ENCODE measurements at places on chromosomes 6 and 20. TPM values are rescaled to one million over a fixed set of nuclear protein-coding genes. Genes with fewer than 3 reads are reported as not detected.

- DNase-seq = no peak
These were observed 56.4 kb downstream of the HNF4A start for GRCh38 chr20:44411757-44412401.

DNA sequence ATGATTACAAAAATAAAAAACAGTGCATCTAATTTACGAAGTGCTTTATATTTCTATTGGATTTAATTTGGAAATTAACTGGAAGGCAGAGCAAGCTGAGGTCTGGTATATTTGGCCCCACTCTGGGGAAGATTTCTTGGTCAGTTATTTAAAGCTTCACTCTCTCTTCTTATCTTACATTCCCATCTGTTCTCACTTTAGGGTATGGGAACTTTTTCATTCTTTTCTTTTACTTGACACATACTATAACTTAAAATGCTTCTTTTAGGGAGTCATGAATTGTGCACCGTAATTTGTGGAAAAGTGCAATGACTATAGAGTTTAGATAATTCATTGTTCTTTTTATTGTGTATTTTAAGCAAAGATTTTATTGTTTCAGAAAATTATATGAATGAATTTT, 170.4 kb downstream of the BCKDHB start:
- DNase-seq = no peak

GSTA3 gene
- total RNA-seq = not detected

TREM2 gene
- not detected for total RNA-seq

PGC gene
- not detected for total RNA-seq

DNA sequence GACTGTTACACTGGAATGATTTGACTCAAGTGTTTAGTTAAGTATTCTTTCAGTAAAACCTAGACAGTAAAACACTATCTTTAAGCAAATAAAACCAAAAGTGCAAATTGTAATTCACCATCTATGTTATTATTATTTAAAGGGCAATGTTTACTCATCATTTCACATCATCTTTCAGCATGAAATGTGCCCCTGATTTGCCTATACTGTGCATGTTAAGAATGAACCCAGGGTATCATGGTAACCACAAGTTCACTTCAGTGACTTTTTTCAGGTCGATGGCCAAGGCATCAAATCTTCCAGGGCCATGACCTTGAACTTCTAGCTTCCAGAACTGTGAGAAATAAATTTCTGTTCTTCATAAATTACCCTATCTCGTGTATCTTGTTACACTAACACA, 2.1 kb upstream of the HLA-DOB start:
- no peak for DNase-seq

ISM1 gene
- total RNA-seq = not detected

DNA sequence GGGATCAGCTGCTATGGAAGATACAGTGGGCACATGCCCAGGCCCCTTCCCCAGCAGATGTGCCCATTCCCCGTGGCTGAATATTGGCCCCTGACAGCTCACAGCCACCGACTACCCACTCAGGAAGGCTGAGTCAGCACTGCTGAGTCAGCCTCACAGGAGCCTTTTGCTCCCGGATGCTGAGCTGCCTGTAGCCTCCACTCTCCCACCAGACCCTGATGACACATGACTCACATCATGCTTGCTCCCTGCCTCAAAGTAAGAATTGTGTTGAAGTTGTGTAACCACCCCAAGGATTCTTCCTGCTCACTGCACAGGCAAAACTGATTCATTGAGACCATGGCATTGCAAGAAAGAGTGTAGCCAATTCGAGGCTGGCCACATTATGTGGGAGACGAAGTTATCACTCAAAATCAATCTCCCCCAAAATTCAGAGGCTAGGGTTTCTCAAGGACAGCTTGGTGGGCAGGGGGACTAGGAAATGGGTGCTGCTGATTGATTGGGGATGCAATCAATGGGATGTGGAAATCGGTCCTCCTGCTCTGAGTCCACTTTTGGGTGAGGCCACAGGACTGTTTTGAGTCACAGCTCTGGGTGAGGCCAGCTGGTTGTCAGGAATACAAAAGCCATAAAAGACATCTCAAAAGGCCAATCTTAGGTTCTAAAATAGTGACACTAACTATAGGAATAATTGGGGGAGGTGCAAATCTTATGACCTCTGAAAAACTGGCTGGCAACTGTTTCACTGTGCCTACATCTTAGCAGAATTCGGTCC, 556.6 kb upstream of the CDH4 start:
- no peak for DNase-seq

DNA sequence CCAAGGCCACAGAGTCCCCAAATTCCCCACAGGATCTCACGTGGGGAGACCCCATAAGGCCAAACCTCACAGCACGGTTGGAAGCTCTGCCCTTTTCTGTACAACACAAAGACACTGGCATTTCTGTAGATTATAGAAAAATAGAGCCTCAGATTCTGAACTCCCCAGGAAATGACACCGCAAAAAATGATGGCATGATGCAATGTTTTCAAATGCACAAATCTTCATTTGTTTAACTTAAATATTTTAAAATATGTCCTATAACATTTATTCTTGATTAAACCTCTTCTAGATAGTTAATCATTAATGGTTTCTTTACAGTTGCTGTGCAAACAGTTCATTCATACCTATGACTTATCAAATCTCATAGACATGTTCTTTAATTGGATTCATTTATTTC, 33.8 kb downstream of the SIM1 start:
- DNase-seq = no peak

GRCh38 chr6:160945516-160946177, 45.9 kb upstream of the MAP3K4 start:
- peak; percentile 62 for DNase-seq

TXLNB gene
- total RNA-seq = not detected

DNA sequence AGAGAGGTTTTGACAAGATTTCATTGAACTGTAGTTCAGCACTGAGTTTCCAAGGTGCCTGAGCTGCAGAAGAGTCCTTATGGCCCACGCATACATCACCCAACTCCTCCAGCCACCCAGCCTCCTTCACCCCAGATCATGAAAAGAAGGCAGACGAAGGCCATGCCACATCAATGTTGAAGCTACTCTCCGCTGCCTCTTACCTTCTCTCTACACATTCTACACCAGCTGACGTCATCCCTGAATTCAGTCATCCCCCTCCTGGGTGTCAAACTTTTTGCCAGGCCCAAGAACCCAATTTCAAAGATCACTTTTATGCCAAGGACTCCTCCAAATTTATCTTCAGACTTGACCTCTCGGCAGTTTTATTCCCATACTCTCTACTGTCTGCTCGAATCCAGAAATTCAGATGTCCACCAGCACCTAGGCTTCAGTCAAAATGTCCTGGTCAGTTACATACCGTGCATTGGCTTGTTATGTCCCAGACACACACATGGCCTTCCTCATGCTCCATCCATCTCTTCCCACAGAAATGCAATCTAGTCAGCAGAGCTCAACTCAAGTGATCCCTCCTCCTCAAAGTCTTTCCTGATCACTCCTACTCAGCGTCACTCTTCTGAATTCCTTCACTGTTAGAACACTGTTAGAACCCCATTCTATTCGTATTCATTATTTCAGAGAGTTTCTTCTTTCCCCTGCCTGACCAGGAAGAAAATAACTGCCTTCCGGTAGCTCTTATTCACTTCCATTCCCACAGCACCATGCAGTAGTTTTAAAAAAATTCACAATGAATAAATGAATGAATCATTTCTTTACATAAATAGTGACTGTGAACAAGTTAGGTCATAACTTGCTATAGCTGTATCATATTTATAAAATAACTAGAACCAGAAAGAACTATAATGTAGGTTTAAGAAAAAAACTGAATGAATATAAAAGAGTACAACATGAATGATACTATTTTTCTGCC, 11.5 kb downstream of the ATXN1 start:
- no peak for DNase-seq

DNA sequence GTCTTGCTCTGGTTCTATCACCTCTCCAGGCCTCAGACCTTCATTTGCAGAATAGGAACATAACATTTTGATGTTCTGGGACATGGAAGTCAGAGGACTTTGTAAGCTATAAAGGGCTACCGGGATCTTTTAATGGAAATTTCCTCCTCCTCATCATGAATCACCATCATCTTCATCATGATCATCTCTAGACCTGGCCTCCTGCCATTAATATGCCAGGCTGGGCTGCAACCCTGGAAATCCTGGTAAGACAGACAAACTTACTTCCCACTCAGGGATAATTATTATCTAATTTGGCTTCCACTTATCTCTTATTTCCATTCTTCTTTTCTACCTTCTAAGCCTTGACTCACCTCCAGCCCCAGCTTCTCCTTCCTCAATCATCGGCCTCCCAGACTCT, 41.0 kb upstream of the MRPS18A start:
- peak; percentile 13 for DNase-seq

DNA sequence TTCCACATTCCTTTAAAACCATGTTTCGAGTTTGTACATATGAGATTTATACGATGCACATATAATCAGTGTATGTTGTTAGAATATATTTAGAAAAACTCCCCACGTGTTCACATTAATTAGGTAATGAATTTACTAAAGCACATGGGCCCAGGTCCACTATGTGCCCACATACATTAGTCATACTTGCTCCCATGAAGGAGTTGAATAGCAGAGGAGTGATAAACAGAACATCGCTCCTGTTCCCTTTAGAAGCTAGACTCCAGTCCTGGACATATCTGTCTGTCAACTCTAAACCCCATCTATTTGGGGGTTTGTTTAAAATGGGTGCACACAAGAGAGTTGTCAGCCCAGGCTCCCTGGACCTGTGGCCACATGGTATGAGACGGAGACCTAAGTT, 108.1 kb upstream of the TIAM2 start:
- no peak for DNase-seq

GRCh38 chr6:167712731-167713475, 113.8 kb upstream of the AFDN start:
- DNase-seq = peak; percentile 53

DNA sequence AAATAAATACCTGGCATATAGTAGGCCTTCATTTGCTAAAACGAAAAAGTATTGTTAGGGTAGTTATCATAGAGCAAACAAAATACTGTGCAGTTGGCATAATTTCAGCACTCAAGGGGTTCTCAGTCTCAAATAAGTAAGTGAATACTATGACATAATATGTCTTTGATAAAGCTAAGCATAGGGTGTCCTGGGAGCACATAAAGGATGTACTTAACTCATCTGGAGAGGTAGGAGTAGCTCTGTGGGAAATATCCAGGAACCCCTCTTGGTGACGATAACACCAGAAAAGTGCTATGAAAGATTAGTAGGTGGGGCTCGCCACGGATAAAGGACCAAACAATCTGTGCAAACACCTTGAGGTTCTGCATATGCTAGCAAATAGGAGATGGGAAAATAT, 23.2 kb downstream of the VNN1 start:
- no peak for DNase-seq

- no peak for DNase-seq
These were observed 25.3 kb upstream of the KIF3B start for GRCh38 chr20:32252189-32252588.

IPCEF1 gene
- 2.7 TPM for total RNA-seq

DNA sequence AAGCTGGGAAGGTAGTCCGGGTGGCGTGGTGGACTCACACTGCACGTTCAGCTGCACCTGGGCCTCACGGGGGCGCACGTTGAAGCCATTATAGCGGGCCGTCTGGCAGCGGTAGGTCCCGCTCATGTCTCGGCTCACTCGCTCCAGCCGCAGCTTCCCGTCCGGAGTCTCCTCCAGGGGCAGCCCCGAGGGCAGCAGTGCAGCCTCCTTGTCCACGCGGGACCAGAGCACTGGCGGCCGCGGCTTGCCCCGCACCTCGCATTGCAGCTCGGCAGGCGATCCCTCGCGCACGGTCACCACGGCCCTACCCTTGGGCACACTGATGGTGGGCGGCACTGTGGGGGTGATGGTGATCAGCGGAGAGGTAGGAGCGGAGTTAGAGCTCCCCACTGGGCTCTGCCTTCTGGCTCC, 47.6 kb downstream of the MDGA1 start:
- peak; percentile 93 for DNase-seq

BPIFB2 gene
- not detected for total RNA-seq

- DNase-seq = no peak
These were observed 9.5 kb upstream of the SFT2D1 start for GRCh38 chr6:166351715-166352285.

DNA sequence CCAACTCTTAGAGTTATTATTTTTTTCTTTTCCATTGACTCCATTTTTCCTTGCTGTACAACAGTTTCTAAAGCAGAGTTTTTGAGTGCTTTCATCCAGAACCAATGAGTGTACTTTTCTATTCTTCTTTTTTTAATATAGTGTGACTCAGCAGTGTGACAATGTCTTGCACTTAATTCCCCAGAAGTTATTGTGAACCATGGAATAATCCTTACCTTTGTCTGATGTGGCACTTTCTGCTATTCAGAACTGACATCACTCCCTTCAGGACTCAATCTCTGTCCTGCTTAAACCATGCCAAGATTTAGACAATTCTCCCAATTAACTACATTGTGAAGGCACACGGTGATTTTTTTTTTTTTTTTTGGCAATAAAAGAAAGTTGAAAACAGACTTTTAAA, 41.5 kb downstream of the GRIK2 start:
- DNase-seq = no peak

SAPCD1 gene
- total RNA-seq = 8.4 TPM

- no peak for DNase-seq
These were observed 474.4 kb upstream of the RNF217 start for GRCh38 chr6:124487623-124488431.

- no peak for DNase-seq
These were observed 9.7 kb downstream of the PDE7B start for GRCh38 chr6:135861189-135861588.

CST1 gene
- total RNA-seq = 41.2 TPM

- no peak for DNase-seq
These were observed 67.5 kb downstream of the KCNQ5 start for GRCh38 chr6:72689107-72689954.

DNA sequence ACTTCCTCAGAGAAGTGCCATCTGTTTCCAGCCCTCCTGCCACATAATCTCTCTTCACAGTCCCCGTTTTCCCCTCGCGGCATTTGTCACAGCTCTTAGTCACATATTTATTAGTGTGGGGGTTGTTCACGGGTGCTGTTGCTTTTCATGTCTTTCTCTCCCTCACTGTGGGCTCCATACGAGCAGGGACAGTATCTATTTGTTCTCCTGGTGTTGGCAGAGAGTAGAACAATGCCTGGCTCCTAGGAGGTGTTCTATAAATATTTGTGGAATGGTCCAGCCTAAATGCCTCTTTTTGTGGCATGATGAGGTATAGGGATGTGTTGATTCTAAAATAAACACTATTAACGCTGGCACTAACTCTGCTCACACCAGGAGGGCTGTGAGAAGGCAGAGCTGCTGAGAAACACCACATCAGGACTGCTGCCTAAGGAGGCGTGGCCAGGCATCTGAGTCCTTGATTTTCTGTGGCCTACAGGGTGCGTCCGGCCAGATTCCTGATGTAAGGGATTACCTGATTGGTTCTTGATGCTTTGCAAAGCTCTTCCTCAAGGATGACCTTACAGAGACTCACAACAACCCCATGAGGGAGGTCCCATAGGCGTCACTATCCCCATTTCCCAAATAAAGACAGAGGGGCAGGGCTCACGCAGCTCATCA, 219.8 kb upstream of the ARID1B start:
- peak; percentile 93 for DNase-seq

LGSN gene
- total RNA-seq = not detected

MYLK4 gene
- total RNA-seq = 0.18 TPM

GRCh38 chr6:133170602-133171001, 70.6 kb upstream of the EYA4 start:
- DNase-seq = no peak

All from endodermal cell (in vitro differentiated cells).